Stimulated activated CD8-positive, alpha-beta memory T cell treated with anti-CD3 and anti-CD28 coated beads, Interleukin-4, amount 100 ng/mL, for 48 hours (primary cell): ENCODE measurements at places on chromosomes 3 and 15.
A peak's percentile ranks its signal among the peaks of the same experiment; 100 is the strongest.

GRCh38 chr15:39704689-39705088 lies 78.0 kb downstream of the FSIP1 start:
- no peak for DNase-seq

DNA sequence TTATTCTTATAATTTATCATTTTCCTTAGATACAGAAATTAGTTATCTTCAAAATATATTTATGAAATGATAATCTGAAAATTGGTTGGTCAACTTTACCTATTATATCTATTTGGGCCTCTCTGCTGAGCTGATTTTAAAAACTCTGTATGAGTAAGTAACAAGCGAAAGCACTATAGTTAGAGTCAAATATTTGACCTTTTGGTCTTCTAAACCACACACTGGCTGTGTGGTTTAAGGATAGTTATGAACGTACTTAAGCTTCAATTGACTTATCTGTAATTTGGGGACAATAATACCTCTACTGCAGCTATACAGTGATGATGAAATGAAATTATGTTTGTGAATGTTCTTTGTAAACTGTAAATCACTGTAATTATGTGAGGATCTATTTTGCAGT lies 763.9 kb upstream of the GRM7 start:
- no peak for DNase-seq

GRCh38 chr3:124297062-124297980 lies 305.4 kb upstream of the ROPN1 start:
- no peak for DNase-seq

DNA sequence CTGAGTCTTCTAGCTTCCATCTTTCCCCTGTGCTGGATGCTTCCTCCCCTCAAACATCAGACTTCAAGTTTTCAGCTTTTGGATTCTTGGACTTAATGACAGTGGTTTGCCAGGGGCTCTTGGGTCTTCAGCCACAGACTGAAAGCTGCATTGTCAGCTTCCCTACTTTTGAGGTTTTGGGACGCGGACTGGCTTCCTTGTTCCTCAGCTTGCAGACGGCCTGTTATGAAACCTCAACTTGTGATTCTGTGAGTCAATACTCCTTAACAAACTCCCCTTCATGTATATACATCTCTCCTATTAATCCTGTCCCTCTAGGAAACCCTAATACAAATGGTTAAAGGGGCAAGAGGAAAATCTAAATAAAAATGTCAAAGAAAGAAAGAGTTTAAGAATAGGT lies 100.1 kb downstream of the ABI3BP start:
- DNase-seq = no peak

- no peak for DNase-seq
These were observed 6.7 kb downstream of the COPS2 start for GRCh38 chr15:49148727-49149126.

DNA sequence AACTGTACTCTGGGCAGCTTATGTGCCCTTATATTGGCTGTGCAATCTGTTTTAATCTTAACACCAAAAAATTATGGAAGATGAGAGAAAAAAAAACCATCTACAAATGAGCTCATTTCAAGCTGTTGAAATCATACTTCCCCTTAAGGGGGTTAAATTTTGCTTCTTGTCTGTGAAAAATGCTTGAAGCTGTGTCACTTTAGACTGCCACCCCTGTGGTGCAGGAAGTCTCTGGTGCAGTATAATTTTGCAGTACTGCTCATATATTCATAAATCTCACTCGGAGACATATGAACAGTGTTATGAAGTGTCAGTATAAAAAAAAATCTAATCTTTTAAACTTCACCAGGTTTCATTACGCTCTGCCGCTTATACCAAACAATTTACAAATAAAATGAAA lies 30.4 kb upstream of the FEZF2 start:
- no peak for DNase-seq

- DNase-seq = no peak
These were observed 49.0 kb downstream of the PBRM1 start for GRCh38 chr3:52636673-52637072.

GRCh38 chr3:99895131-99895696 lies 77.6 kb downstream of the CMSS1 start:
- DNase-seq = no peak

- no peak for DNase-seq
These were observed 586.3 kb downstream of the ROBO2 start for GRCh38 chr3:77626157-77626556.

DNA sequence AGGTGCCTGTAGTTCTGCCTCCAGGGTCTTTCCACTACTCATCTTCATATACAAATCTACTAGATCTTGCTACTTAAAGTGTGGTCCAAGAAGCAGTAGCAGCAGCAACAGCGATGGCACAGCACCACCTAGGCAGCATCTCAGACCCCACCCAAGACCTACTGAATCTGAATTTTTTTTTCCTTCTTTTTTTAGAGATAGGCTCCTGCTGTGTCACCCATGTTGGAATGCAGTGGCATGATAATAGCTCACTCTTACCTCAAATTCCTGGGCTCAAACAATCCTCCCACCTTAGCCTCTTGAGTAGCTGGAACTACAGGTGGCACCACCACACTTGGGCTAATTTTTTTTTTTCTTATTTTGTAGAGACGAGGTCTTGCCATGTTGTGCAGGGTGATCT lies 346.7 kb upstream of the TGFBR2 start:
- DNase-seq = no peak

DNA sequence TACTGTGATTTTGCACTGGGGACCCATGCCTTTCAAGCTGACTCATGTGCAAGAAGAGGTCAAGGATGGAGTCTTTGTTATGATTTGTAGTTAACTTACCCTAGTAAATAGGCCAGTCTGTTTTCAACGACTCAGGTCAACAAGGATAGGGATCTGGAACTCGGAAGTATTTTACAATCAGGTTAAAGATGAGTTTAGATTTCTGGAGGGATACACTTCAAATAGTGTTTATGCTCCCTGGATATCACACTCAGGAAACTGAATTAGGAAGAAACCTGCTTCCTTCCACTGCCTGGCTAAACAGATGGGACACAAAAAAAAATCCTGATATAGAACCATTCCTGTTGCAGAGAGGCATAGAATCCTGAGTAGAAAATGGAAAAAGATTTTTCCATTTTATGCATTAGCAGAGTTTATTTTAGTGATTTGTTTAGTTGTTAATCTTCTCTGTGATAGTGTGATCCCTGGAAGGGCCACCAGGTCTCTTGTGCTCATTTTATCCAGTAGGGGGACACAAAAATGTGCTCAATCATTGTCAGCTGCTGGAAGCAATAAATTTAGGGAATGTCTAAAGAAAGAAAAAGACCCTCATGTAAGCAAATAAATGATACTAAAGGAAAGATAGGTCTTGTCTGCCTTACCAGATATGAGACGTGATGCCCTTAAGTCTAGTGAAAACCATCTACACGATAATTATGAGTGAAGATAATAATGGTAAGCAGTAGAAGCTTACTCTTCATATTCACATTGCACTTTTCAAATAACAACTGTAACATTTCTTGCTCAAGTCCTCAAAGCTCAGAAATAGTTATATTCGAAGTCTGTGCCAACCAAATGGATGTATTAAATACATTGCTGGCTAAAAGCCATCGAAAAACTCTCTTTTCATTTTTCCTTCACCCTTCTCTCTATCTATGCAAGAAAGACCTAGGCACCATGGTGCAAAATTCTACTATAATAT lies 452.1 kb upstream of the KCNMB2 start:
- no peak for DNase-seq

- DNase-seq = peak; percentile 75
These were observed 267.1 kb downstream of the RPLP1 start for GRCh38 chr15:69719527-69720240.

DNA sequence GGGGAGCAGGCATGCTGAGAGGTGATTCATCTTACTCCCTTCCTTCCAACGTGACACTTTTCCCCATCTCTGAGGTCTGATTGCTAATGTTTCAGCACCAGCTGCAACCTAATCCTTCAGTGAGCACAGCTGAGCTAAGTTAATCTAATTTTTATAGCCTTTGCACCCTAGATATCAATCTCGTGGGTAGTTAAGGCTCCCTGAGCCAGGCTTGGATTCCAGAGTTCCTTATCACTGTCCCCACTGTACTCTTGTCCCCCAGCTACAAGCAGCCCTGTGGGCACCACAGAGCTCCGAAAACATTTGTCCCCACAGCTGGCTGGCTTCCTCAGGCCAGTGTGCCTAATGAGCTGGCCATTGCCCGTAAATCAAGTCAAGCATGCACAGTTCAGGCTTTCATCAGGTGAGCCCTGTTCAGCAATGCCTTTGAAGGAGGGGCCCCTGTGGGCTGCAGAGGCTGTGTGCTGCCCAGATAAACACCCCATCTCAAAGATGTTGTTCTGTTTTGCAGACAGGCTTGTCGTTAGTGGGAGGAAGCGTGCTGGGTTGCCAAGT lies 376.9 kb upstream of the RASGRP1 start:
- no peak for DNase-seq
